ENCODE measurements at places on chromosomes 7 and 10.

DNA sequence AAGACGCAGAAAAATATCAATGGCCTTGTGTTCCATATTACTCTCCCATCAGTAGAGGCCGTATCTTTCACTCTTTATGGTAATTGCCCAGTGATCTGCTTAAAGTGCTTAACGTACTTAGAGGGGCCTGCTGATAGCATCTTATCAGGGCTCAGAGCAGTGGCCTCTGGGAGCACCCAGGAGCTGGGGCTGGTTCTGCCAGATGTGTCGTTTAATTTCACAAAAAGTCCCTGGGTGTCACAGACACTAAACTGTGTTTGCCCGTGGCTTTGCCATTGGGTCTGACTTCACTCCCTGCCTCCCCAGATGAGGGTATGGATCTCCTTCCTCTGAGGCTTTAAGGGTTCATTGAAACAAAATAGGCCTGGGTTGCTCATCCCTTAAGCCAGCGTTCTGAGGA lies 435.3 kb downstream of the GATA3 start:
- DNase-seq: no peak

GRCh38 chr7:46317256-46317655 lies 396.2 kb upstream of the IGFBP3 start:
- DNase-seq: no peak

GRCh38 chr7:130356121-130356875 lies 11.7 kb downstream of the CPA5 start:
- no peak for DNase-seq

DNA sequence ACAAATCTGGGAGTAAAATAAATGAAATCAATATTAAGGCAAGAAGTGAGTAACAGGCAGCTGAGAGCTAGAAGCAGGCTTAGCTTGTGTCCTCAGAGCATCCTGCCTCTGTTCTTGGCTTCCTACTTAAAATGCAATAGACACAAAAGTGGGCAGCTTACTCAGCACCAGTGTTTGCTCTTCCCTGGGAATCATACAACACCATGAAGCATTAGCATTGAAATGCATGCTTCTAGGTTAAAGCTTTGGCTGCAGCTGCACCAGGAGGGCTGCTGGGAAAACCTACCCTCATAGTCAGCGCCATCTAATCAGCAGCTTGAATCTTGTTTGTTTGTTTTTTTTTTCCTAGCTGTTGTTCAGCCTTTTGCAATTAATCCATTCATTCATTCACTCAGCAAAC lies 104.2 kb upstream of the VWC2 start:
- no peak for DNase-seq

GRCh38 chr10:30028738-30029030 lies 30.7 kb downstream of the JCAD start:
- DNase-seq: no peak

DNA sequence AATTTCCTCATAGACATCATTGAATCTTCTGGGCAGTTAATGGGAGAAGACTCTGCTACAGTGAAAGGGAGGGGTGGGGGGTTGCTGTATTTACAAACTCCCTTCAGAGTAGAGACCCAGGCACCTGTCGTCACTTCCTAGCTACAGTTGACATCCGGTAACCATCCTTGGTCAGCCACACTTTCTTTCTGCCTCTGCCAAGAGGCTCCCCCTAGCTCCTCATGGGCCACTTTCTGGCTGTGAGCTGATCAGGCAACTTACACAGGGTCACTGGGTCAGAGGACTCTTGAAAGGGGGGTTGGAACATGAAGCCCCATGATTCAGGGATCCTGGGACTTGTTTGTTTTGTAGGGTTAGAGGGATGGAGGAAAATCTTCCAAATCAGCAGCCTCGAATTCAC lies 1.2 kb downstream of the TECPR1 start:
- peak; percentile 84 for DNase-seq

DNA sequence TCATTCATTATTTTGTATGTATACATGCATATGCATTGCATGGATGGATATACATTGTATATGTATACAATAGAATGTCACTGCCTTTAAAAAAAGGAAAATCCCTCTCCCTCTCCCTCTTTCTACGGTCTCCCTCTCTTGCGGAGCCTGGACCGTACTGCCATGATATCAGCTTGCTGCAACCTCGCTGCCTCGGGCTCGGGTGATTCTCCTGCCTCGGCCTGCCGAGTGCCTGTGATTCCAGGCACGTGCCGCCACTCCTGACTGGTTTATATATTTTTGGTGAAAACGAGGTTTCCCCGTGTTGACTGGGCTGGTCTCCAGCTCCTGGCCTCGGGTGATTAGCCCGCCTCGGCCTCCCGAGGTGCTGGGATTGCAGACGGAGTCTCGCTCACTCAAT lies 24.4 kb downstream of the IPMK start:
- no peak for DNase-seq

GRCh38 chr7:132051311-132051710 lies 494.9 kb upstream of the PODXL start:
- no peak for DNase-seq

- no peak for DNase-seq
Observed at GRCh38 chr7:47807126-47807525, 141.1 kb downstream of the PKD1L1 start.

DNA sequence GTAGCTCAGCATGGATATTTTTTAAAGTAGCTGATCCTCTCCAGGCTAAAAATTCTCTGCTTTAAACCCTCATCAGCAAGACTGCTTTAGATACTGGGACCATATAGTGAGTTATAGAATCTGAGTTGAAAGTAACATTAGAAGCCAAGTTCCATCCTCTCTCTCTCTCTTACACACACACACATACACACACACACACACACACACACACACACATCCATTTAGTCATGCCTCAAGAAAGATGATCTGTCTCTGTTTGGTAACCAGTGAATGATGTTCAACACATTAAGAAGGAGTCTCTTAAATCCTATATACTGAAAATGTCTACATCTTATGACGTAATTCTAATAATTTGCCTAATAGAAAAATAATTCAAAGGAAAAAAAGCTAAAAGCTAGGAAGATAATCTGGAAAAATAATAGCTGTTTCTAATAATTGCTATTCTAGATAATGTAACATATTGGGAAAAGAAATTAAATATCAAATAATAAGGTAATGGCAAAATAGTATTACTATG lies 16.9 kb upstream of the ATP6V0A4 start:
- DNase-seq: no peak

GRCh38 chr10:122510736-122511135 lies 49.4 kb downstream of the HTRA1 start:
- no peak for DNase-seq

DNA sequence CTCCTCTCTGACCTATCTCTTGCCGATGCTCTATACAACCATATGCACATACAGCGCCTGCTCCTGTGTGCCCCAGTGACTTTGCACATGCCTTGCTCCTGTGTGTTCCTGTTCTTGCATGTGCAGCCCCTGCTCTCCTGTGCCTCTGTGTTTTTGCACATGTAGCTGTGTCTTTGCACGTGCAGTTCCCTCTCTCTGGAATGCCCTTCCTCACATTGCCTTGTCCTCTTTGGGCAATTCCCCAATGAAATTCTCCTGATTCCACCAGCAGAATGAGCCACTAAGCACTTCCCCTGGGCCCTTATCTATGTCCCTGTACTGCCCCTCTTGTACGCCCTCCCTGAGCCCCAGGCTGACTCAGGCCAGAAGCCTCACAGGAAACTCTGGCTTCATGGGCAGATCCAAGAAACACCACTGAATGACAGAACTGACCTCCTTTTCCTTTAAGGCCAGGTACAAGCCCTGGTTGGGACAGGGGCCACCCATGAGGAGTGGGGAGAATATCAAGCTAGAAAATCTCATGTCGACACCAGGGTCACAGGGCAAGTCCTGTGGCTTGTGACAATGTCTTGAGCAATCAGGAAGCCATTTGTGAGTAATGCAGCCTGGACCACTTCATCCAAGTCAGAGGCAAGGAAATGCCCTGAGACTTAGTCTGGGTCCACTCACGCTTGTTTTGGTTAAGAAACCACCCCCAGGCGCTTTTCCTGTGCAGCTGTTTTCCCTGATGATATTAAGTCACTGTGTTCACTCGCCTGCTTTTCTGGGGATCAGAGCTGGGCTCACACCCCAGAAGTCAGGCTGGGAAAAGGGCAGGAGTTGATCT lies 1.9 kb upstream of the ARHGAP22 start:
- DNase-seq: no peak

- no peak for DNase-seq
Observed at GRCh38 chr7:50795831-50796230, 13.1 kb upstream of the GRB10 start.

GRCh38 chr10:4127518-4128315 lies 342.7 kb upstream of the KLF6 start:
- no peak for DNase-seq

- DNase-seq: no peak
Observed at GRCh38 chr7:153402721-153403541, 643.4 kb downstream of the ACTR3B start.

DNA sequence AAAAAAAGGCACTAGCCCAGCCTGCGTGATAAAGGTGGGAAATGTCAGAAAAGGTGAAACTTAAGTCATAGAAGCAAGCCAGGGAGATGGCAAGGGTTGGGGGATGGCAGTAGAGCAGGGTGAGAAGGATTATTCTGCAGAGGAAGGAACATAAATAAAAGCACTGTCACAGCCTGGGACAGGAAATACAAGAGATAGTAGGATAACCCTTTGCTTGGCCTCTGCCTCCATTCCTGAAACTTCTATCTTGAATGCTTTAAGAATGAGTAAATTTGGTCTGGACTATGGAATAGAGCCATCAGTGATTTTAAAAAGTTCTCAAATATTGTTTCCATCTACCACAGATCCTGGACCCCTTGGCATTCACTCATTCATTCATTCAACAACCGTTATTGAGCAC lies 50.0 kb downstream of the ABCC2 start:
- no peak for DNase-seq

GRCh38 chr7:149828357-149829309 lies 9.5 kb upstream of the ZNF862 start:
- DNase-seq: no peak

- DNase-seq: no peak
Observed at GRCh38 chr10:71127104-71127503, 85.3 kb upstream of the UNC5B start.

DNA sequence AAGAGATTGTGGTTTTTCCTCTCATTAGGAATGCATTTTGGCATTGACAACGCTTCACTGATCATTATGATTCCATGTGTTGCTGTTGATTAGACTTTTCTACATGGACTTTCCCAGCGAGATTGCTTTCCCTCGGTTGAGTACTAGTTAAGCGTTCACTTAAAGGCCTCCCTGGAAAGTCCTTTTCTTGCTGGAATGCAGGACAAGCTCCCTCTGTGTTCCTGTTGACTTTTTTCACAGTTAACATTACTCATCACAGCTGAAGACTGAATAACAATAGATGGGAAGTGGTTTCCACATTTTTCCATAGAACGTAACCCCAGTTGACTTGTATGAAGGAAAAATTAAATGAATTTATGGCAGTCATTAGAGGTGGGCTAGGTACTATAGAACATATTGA lies 2.6 kb upstream of the CAV1 start:
- DNase-seq: no peak

- DNase-seq: no peak
Observed at GRCh38 chr7:98836811-98837629, 32.8 kb downstream of the TMEM130 start.

- DNase-seq: no peak
Observed at GRCh38 chr10:101938305-101939007, 94.9 kb upstream of the KCNIP2 start.

- DNase-seq: no peak
Observed at GRCh38 chr10:105146436-105146835, 505.3 kb downstream of the SORCS3 start.

- DNase-seq: no peak
Observed at GRCh38 chr7:114508086-114508485, 93.5 kb downstream of the FOXP2 start.

DNA sequence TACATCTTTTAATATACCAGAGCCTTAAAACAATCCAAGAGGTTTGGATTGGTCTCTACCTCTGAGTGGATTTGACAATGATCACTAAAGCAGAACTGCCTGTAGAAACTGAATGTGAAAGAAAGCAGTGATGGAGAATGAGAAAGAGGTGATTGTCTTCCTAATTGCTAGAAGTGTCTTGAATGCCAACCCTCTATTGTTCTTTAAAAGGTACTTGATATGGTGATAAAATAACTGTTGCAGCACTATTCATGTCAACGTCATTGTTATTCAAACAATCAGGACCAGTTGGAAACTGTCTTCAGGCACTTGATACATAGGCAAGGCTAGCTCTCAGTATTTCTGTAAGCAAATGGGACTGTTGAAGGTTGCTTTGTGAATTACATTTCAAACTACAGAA lies 47.9 kb upstream of the ITPRID1 start:
- no peak for DNase-seq

DNA sequence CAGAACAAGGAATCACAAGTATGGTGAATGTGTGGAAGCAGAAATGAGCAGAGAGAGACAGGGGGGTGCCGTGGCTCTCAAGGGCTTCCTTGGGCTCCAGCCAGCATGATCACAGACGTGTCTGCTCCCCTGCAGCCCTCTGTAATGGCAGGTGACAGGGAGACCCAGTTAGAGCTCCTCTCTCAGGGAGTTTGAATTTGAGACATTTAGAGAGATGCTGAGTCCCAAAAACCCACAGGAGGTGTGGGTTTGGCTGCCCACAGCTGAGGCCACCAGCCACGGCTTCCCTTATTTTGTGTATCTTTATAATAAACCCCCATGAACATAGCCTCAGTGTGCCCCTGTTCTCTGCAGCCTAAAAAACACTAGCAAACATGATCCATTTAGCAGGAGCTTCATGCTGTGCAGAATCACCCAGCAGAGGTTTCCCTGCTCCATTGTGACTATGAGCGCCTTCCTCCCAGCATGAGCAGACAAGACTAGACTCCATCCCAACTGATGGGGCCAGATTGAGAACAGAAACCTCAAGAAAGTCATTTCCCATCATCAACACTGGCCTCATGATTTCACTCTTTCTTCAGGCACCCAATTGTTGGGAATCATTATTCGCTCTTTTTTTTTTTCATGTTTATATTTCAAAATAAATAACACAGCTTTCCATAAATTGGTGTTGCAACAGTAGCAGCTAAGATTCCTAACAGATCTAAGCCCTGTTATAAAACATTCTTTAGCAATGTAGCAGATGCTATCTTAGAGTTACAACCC lies 13.4 kb downstream of the NOD1 start:
- DNase-seq: no peak

GRCh38 chr7:112484671-112485167 lies 3.9 kb downstream of the LSMEM1 start:
- DNase-seq: no peak

- no peak for DNase-seq
Observed at GRCh38 chr7:2583798-2584580, 25.2 kb downstream of the IQCE start.
